Epithelial cell of prostate (primary cell): ENCODE measurements at places on chromosomes 7 and 10.
A peak's percentile ranks its signal among the peaks of the same experiment; 100 is the strongest.

- no peak for DNase-seq
Measured at GRCh38 chr10:133253361-133253955, 15.8 kb downstream of the VENTX start.

GRCh38 chr7:55100544-55101327, 81.9 kb downstream of the EGFR start:
- DNase-seq = no peak

- DNase-seq = no peak
Measured at GRCh38 chr10:5477948-5478693, 21.2 kb downstream of the CALML5 start.

GRCh38 chr10:96672481-96673175, 47.7 kb downstream of the PIK3AP1 start:
- no peak for DNase-seq

GRCh38 chr7:39587393-39587792, 21.2 kb downstream of the YAE1 start:
- no peak for DNase-seq

- DNase-seq = no peak
Measured at GRCh38 chr7:122212754-122213153, 68.7 kb upstream of the AASS start.

DNA sequence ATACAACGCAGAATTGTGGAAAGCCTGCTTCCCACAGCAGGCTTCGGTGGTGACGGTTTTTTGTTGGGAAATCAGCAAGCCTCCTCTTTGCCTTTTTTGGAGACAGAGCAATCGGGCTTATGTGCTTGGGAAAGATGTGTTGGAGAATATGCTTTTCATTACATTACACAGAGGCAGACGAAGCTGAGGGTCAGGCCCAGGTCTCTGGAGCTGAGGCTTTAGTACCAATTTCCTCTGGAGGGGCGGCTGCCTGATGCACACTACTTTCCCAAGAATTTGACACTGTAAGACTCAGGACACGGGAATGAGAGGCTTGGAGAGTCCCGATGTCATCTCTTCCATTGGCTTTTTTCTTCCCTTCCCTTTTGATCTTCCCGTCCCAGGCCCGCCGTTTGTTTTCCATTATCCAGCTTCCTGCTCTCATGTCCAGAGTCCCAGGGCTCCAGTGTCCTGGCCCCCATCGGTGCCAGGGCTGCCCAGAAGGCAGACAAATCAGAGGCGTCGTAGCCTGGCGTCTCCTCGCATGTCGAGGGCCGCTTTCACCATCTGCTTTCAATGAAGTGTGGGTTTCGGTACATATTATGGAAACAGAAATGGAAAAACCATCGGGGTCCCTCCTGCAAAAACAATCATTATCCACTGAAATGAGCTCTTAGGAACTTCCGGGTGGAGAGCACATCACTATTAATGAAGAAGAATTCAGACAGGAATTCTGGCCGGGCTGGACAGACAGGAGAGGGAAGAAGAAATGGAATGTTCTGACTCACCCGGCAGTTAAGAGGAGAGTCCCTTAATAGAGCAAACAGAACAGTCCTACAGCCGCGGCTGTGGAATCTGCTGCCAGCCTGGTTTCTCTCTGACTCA, 123.0 kb upstream of the JCAD start:
- DNase-seq = peak; percentile 24

DNA sequence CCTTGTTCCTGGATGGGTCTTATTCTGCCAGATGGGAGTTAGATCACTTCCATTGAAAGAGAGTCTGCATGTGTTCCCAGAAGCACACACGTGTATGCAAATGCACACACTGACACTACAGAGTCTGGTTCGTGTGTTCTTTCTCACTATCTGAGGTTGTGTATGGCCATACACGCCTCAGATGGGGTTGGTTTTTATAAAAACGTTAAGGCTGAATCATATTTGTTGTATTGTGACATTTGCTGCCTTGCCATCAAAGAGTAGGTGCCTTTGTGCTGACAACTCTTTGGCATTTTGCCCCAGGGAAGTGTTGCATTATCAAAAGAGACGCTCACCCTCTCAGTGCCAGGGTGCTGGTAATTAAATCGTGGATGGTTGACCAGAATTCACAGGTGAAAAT, 37.7 kb upstream of the HDAC9 start:
- DNase-seq = peak; percentile 3

DNA sequence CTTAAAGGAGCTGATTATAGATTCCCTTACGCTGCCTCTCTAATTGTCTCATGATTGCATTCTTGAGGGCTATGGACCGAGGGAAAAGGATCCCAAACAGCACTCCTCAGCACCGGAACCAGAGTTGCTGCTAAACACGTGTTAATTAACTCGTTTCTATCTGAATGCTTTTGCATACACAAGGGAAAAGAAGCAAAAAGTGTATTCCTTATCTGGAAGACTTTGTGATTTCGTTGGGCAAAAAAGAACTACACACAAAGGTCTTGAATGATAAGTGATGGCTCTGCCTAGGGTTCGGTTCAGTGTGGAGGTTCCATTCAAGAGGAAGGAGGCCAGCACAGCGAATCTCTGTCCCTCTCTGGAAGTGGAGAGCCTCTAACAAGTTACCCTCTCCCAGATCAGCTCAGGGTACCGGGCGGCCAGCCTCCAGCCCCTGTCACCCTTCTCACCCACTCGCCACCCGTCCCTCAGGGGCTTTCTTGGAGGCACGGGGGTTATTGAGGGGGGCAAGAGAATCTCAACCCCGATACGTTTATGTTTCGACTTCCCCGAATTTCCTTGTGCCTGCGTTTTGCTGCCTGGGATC, 515 bp upstream of the SLC4A2 start:
- DNase-seq = no peak

GRCh38 chr10:107163881-107164861, at the start of gene SORCS1:
Gene SORCS1, minus strand, starts transcription at chr10:107164706.
- DNase-seq = no peak
